Activated CD8-positive, alpha-beta memory T cell treated with anti-CD3 and anti-CD28 coated beads for 1 hour (primary cell): ENCODE measurements at places on chromosomes 6 and 20.

DNA sequence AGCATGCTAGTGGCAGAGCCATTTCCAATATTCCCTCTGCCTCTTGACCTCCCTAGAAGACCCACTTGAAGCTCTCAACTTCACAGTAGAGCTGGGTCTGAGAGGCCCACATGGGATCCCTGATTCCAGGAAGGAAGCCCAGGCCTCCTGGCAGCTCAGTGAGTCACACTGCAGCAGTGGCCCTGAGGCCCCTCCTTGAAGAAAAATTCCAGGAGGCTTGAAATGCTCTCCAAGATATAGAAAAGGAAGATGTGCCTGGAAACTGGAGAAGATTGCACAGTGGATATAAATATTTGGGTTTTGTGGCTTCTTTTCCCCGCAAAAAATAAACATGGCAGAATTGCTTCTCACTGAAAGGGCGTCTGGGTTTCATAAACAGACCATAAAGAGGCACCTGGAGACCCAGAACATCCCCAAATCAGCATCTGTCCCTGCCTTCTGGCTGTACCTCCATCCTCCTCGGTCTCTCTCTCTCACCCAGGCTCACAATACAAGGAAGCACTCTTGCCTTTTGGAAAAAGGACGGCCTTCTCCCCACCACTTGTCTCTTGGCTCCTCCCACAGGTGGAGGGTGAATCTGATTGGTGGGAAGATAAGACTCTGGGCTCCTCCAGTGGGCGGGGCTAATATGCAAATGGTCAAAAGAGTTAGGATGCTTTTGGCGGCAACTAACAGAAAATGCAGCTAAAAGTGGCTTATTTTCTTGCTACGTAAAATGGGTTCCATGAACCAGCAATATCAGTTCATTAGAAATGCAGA is 200.0 kb upstream of the SULF2 start:
- no peak for DNase-seq

DNA sequence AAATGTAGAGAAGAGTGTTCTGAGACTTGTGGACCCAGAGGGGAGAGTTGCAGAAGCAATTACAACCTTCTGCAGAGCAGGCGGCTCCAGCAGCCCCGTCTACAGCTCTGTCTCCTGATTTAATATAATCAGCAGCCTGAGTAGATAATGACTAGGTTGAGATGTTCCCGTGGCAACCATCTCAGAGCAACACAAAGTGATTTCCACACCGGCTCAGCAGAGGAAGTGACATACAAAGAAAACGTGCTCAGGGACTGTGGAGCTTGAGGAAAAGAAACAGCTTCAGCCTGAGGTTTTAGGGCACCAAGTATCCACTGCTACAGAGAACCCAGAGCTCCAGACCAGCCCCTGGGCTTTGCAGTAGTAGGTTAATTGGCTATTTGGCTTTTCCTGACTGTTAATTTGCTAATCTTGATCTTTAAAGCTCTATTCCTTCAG is 136.4 kb downstream of the MTFR2 start:
- DNase-seq: no peak

- DNase-seq: no peak
Observed at GRCh38 chr6:18424201-18424600, 37.1 kb downstream of the RNF144B start.

- no peak for DNase-seq
Observed at GRCh38 chr6:93494057-93494456, 74.7 kb upstream of the EPHA7 start.

GRCh38 chr6:22884456-22884855 is 315.1 kb downstream of the HDGFL1 start:
- no peak for DNase-seq

- DNase-seq: no peak
Observed at GRCh38 chr20:10379761-10380160, 54.3 kb downstream of the MKKS start.

DNA sequence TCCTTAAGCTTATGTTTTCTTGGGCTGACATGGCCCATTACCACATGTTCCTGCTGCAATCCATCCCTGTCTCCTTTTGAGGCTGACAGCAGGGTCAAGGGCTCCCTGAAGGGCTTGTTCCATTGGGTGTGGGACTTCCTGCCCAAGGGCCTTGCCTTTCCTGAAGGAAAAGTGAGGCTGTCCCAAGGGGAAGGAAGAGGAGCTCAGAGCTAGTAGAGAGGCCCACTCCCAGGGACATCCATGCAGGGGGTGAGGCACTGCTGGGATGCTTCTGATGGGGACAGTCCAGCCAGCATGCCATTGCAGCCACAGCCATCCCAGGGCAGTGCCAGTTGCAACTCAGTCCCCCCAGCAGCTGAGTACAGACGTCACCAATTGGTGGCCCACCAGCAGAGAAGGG is 138.4 kb upstream of the FOXA2 start:
- no peak for DNase-seq

DNA sequence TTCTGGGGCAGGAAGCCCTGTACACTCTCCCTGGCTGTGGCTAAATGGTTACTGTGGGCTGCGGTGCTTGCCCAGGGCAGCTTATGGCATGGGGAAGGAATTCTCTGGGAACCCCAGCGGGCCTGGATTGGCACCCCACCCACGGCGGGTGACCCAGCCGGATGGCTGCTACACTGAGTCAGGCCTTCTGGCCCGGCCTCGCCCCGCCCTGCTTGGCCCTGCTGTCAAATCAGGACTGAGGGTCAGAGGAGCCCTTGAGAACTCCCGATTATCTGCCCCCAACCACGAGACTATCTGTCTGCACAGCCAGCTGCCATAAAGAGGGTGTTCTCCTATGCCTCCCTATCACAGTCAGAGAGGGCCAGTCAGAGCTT is 7.3 kb upstream of the ITPR3 start:
- DNase-seq: no peak

DNA sequence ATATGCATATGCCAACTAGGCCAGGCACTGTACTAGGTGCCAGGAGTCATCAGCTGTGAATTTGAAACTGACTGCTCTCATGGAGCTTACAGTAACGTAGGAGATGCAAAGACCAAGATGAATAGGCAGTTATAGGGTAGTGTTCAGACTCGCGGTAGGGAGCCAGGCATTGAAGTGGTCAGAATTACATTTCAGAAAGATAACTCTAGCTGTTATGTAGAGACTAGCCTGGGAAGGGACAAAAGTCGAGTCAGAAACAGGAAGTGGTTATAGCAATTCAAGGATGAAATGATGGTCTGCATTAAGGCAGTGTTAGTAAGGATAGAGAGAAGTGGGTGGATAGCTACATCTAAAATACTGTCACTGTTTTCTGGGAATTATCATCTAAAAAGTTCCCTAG is 56.6 kb downstream of the PCMT1 start:
- no peak for DNase-seq

DNA sequence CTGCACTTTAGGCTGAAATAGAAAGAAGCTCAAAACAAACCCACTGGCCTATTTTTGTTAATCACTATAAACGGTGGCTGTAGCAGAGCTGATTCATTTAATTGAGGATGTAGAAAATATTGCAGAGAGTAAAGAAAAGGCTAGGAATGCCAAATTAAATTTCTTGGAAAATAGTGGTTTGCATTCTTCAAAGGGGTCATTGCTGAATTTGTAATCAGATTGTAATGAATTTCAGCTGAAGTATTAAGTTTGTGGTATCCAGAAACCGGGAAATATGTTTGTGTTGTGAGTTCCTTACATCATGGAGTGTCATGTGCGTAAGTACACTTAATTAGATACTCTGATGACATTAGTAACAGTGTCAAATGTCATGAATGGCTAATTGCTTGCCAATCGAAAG is 203.0 kb downstream of the SAMD5 start:
- DNase-seq: no peak

- no peak for DNase-seq
Observed at GRCh38 chr20:25452333-25452732, 44.9 kb downstream of the GINS1 start.

- DNase-seq: no peak
Observed at GRCh38 chr6:10580570-10580969, 59.4 kb downstream of the GCNT2 start.

DNA sequence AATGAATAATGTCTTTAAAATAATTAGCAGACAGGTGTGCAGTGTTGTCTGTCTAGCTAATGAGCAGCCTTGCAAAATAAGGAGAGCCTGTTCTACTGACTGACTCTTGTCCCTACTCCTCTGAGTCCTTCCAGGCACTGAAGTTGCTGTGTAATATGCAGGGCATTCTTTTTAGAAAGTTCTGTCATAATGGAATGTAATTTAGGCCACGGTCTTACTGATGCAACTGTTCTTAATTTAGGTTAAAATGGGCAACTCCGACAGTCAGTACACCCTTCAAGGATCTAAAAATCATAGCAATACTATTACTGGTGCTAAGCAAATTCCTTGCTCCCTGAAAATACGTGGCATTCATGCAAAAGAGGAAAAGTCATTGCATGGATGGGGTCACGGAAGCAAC is 133.9 kb downstream of the TIAM2 start:
- no peak for DNase-seq

- DNase-seq: no peak
Observed at GRCh38 chr20:62895539-62895938, 30.8 kb downstream of the DIDO1 start.

DNA sequence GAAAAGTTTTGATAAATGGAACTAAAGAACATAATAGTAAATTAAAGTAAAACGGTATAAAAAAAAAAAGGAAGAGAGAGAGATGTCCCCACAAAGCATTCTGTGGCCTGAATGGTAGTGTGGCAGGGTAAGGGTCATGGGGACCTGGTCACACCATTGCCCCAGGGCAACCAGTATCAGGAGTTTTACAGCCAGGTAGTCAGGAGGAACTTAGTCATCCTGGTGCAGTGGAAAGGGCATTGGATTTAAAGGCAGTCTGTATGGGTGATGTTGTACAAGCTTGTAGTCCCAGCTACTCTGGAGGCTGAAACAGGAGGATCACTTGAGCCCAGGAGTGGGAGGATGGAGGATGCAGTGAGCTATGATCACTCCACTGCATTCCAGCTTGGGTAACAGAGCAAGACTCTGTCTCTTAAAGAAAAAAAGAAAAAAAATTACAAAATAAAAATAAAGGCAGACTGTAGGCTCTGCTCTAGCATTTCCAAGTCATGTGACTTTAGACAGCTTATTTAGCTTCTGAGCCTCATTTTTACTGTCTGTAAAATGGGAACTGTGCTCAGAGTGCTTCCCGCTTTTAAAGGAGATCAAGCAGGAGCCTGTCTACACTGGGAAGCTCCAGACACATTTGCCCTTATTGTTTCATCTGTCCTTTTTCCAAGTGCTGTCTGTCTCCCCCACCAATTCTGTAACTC is 112.8 kb upstream of the ARMC2 start:
- DNase-seq: no peak

- DNase-seq: peak; percentile 11
Observed at GRCh38 chr6:37653933-37654565, 43.6 kb downstream of the MDGA1 start.

- DNase-seq: no peak
Observed at GRCh38 chr6:116287689-116288282, 8.1 kb upstream of the TSPYL1 start.

DNA sequence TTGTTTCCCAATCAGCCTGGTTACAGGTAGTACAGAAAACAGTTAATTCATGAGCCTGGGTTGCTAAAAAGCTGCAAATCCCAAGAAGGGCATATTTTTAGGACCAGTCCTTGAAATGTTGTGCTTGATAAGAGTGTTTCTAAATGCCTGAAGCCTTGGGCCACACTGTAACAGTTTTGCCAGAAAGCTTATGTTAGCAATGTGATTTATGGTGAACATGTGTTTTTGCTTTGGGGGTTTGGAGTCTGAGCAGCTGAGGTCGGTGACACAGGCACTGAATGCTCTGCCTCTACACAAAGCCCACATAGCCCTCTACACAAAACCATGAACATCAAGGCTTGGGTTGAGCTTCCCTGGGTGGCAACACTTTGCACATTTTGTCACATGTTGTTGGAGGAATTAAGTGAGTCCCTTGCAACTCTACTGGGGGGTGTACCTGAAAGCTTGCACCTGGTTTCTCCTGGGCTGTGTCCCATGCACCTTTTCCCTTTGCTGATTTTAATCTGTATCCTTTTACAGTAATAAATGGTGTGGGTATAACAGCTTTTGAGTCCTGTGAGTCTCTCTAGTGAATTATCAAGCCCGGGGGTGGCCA is 22.2 kb downstream of the AHI1 start:
- DNase-seq: no peak

DNA sequence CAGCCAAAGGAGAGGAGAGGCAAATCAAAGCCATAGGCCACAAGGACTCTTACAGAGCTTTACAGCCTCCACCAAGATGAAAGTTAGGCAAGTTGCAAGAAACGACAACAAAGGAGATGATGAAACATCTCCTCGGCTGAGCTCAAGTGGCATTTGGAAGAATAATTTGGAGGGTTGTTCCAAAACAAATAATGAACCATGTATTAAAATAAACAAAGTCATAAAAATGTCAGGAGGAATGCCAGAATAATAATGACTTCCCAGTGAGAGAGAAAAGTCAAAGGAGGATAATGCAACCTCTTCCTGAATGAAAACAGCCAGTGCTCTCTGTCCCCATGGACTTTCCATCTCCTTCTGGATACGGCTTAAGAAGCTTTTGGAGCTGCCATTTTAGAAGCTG is 371.4 kb upstream of the ID4 start:
- no peak for DNase-seq

GRCh38 chr6:31299947-31300346 is 28.1 kb upstream of the HLA-C start:
- DNase-seq: no peak

GRCh38 chr20:37207171-37207570 is 27.8 kb upstream of the MROH8 start:
- no peak for DNase-seq

DNA sequence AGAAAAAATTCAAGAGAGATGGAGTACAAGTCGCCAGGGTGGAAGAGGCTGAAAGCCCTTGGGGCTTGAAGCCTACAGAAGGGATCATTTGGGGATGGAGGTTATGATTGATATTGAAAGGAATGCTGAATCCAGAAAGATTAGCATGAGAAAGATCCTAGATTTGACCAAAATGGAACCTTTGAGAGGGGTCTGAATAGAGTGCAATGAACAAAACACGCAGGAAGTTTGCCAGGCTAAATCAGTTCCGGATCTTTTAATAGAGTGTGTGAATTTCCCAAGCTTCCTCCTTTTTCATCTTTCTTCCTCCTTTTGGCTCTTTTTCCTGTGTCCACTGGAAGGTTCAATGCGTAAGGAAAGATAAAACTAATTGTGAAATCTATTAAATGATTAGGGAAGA is 15.3 kb downstream of the IPCEF1 start:
- no peak for DNase-seq

DNA sequence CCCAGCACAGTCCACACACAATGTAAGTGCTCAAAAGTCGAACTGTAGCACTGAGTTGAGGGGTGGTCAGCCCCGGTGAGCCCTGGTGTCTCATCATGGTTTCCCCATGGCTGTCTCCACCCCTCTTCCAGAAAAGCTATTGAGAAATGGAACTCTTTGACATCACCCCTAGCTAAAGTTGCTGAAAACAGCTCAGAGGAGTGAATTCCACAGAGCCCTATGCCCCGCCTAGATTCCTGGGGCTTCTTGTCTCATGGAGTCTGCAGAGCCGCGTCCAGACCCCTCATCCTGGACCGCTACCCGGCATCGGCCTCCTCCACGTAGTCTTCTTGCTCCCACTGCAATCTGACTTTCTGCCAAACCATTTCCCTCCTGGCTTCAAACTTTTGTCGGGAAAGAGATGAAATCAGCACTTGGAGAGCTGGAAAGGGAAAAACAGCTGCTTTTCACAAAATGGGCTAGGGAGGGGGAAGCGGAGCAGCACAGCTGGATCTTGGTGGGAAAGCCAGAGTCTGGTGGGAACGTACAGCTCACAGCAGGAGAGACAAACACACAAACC is 132.2 kb downstream of the SNX5 start:
- no peak for DNase-seq
